ENCODE measurements at places on chromosomes 4 and X.

DNA sequence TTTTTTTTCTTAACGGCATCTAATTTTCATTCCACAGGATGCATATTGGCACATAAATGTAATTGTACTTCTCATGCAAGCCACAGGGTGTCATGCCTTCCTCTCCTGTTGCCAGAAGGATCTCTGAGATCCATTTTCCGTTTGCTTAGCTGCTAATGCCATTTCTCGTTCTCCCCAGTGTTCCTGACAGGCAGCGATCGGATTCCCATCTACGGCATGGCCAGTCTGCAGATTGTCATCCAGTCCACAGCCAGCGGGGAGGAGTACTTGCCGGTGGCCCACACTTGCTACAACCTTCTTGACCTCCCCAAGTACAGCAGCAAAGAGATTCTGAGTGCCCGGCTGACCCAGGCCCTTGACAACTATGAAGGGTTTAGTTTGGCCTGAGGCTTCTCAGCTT, 8.9 kb upstream of the NAP1L5 start:
- DNase-seq: peak; percentile 59

DNA sequence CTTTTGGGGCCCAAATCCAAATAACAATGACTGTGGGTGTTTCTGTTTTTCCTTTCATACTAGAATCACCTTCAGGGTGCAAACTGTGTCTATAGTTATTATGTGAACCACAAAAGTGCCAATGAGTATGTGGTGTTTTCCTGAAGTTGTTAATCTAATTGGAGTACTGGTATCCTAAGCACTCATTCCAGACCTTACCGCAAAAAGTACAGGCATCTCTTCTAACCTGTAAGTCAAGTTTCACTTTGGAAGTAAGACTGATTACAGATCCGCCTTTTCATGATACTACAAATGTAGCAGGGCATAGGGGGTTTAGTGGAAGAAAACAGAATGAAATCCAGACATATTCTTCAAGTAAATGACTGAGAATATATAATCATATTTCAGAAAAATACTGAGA, 16.1 kb downstream of the COQ2 start:
- no peak for DNase-seq

GRCh38 chr4:1010395-1011021, 918 bp upstream of the FGFRL1 start:
- DNase-seq: no peak

GRCh38 chr4:35541888-35542213, 702.5 kb downstream of the ARAP2 start:
- no peak for DNase-seq

DNA sequence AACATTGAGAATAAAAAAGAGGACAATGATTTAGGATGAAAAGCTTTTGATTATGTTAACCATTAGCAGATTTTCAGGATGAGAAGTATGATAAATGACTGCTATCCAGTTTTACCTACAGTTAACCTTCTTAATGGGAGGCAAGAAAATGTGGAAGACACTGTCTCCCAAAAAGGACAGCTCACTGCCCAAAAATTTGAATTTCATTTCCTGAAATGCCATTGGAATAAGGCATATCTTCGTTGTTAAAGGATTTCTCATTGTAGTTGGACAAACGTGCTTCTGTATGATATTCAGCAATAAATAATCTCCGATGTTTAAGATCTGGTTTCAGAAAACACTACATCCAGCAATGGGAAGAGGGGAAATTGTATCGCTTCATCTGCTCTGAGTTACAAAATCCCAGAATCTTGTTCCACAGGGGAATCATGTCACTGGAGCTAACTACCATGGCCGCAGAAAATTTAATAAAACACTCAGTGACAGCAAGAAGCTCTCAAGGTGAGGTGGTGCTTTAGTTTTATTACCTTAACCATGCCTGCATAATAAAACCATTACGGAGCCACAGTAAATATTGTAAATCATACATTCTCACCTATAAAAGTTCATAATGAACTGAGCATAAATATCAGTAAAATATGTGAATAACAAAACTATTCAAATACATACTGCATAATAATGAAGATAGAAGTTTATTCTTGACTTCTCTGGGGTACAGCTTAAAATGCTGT, 552.3 kb downstream of the PCDH7 start:
- DNase-seq: no peak

- no peak for DNase-seq
Measured at GRCh38 chrX:38124000-38124399, 96.7 kb downstream of the SRPX start.

GRCh38 chr4:1219566-1219950, 29.4 kb downstream of the CTBP1 start:
- no peak for DNase-seq

- no peak for DNase-seq
Measured at GRCh38 chrX:29477878-29478277, 737.5 kb upstream of the MAGEB2 start.

GRCh38 chrX:44392767-44393166, 49.3 kb upstream of the EFHC2 start:
- DNase-seq: no peak

DNA sequence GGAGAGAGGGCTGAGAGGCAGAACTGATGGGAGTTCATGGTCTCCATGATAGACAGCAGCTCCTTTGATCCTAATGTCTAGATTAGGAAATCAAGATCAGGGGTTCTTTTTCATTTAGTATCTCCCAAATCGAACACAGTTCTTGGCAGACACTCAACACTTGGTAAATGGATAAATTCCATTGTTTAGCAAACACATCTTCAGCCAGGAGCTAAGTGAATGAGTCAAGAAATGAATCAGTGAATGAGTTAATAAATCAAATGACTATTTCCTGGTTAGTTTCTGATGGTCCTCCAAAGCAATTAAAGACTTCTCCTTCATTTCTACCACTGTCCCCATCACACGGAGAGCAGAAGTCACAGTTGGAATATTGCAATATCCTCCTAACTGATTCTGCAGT, 120.0 kb upstream of the SHISA3 start:
- DNase-seq: no peak

- no peak for DNase-seq
Measured at GRCh38 chr4:124682384-124682783, 30.1 kb downstream of the ANKRD50 start.

DNA sequence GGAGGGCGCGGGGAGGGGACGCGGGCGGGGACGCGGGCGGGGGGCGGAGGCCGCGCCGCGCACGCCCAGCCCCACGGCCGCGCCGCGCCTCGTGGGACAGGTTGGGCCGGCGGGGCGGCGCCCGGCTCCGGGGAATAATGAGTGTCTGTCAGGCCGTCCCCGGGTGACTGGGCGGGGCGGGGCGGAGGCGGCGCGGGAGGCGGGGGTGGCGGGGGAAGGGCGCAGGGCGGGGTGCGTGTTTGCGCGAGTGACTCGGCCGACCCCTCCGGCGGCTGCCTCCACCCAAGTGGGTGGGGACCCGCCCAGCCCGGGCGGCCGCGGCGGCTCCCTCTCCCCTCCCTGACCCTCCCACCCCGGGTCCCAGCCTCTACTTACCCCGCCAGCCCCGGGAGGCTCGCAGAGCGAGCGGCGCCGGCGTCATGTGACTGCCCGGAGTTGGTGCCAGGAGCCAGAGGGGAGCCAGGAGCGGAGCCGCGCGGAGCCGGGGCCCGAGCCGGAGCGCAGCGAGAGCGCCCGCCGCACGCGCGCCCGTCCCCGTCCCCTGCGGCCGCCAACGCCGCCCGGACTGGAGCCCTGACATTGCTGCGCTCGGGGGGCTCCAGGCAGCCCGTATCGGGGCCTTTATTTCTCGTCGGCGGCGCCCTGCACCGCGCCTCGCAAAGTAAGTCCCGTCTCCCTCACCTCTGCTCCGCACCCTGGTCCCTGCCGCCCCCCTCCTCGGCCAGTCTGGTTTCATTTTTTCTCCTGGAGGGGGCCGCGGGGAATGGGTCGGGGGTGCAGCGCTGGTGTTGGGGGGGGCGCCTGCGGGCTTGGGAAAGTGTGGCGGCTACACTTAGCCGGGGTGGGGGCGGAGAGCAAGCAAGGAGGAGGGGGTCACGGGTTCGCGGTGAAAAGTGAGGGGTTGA, at the start of gene KLF3:
TSS of gene KLF3 (plus strand) at position 399 of the 905 bp plus-strand sequence. CDS start 16,427 bp downstream, outside the sequence.
- peak; percentile 62 for DNase-seq

GRCh38 chr4:5541169-5541568, 167.2 kb downstream of the EVC2 start:
- no peak for DNase-seq

GRCh38 chr4:99827857-99828256, 11.2 kb downstream of the DAPP1 start:
- DNase-seq: no peak

GRCh38 chr4:84870398-84871163, 95.9 kb downstream of the WDFY3 start:
- DNase-seq: no peak

GRCh38 chrX:12360383-12360782, 222.1 kb downstream of the FRMPD4 start:
- DNase-seq: no peak

- DNase-seq: no peak
Measured at GRCh38 chrX:12977761-12978204, 2.9 kb downstream of the TMSB4X start.

- DNase-seq: peak; percentile 17
Measured at GRCh38 chr4:147984065-147984777, 252.3 kb downstream of the ARHGAP10 start.

- DNase-seq: no peak
Measured at GRCh38 chr4:153485860-153486259, 19.7 kb downstream of the TMEM131L start.

- DNase-seq: no peak
Measured at GRCh38 chr4:70927502-70928137, 25.5 kb downstream of the MOB1B start.

DNA sequence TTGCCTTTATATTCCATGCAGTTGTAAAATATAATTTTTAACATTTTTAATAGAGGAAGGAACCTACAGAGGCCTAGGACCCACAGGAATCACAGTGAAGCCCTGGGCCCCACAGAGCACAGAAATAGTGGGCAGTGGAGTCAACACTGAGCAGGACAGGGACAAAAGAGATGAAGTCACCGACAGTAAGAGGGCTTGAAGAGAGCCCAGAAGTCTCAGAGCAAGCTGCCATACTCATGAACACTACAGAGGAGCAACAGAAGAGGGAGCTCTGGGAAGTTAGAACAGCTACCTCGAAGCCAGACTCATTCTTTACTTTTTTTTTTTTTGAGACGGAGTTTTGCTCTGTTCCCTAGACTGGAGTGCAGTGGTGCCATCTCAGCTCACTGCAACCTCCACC, 149.3 kb upstream of the TENM3 start:
- no peak for DNase-seq

DNA sequence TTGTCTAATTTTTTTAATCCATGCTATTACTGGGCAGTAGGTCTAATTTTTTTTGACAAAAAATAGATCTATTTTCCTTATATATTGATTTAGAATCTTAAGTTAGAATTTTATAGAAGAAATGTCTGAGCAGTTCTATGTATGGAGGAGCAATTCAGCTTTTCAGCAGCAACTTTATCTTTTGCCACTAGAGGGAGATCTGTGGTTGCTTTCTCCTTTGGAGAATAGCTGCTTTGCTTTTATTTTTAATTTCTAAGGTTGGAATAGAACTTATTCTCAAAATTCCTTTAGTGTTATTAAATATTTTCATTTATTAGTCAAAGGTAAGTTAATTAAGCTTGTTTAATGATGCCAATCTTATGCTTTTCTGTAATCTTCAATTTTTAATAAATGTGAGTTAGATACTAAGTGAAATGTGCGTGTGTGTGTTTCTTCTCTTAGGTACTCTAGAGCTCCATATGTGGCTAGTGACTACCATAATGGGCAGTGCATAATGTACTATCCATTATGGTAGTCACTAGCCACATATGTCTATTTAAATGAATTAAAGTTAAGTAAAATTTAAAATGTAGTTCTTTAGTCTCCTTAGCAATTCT, 29.3 kb downstream of the FAM199X start:
- DNase-seq: peak; percentile 31

Measured in NCI-H1694 treated with DMSO at 0.1 percent for 48 hours (cell line).